ENCODE measurements at places on chromosomes 6 and 20.
A peak's percentile ranks its signal among the peaks of the same experiment; 100 is the strongest.

DNA sequence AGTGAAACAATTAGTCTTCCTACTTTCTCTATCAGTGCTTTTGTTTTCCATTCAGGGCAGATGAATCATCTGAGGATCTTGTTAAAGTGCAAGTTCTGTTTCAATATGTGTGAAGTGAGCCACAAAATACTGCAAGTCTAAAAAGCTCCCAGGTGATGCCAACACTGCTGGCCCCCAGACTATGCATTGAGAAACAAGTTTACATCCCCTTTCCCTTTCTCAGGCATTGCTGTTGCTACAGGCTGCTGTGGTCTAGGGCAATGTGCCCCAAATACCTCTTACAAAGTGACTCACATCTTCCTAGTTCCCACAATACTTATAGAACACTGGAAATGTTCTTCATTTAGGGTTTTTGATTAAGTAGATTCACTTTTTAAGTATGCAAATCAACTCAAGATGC, 31.8 kb downstream of the ABRACL start:
- peak; percentile 50 for DNase-seq

GRCh38 chr6:52124126-52125121, 37.0 kb upstream of the PKHD1 start:
- DNase-seq = peak; percentile 99

DNA sequence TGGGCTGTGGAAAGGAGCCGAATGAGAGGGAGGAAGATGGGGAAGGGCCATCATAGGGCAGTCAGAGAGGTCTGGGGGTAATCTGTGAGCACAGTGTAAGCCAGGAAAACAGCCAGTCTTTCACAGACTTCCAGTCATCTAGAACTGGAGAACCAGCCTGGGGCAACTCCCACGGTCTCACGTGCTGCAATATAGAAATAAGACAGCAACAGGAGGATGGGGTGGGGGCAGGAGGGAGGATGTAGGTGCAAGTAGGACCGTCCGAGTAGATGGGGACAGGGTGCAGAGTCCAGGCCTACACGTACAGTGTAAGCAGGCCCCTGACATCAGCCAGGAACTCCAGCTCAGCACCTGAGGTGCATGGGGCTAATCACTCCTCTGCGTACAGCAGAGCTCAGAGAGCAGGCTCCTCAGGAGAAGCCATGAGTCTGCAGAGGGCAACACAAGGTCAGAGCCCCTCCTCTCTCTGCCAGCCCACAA, 58.2 kb upstream of the TNFAIP3 start:
- no peak for DNase-seq

GRCh38 chr20:346640-347316, at the start of gene NRSN2:
Gene NRSN2, plus strand, starts transcription at chr20:347111. Its CDS starts 2,533 bp downstream, at chr20:349644.
- peak; percentile 43 for DNase-seq

Measured in renal cortical epithelial cell (primary cell).